HT-29 (cell line): ENCODE measurements at places on chromosomes 4 and X.

- no peak for DNase-seq
Measured at GRCh38 chr4:106368678-106369077, at the start of gene GIMD1. Gene GIMD1 (minus strand): TSS chr4:106368778. CDS start chr4:106367435, 1,343 bp downstream.

DNA sequence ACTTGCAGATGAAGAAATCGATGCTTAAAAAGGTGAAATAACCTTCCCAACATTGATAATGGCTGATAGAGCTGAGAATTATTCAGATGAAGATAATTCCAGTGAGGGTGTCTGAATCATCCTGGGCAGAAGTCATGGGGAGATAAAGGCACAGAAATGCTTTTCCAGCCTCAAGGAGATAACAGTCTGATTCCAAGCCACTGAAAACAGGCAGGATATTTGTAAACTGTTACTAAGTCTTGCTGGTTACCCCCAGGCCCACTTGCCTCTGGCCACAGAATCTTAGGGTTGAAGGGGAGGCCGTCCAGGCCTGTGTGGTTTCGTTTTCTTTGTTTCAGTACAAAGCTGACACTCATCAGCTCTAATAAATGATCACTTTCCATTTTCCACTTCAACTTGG is 158.5 kb downstream of the SH3KBP1 start:
- DNase-seq = no peak

GRCh38 chr4:95431678-95432077 is 117.1 kb downstream of the UNC5C start:
- no peak for DNase-seq

DNA sequence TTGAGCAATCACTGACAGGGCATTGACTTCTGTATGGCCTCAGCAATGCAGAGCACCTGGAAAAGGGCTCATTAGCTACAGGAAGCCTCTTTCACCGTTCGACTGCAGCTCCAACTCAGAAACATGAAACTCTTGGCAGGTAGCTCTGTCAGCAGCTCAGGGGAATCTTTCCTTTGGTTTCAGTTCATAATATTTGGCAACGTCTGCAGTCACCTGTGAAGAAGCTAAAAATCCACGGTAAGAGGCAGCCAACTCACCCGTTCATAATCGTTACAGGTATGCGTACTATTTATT is 354.9 kb downstream of the CAMK2D start:
- DNase-seq = no peak

- DNase-seq = no peak
Measured at GRCh38 chr4:156977435-156978160, 6.0 kb upstream of the PDGFC start.

DNA sequence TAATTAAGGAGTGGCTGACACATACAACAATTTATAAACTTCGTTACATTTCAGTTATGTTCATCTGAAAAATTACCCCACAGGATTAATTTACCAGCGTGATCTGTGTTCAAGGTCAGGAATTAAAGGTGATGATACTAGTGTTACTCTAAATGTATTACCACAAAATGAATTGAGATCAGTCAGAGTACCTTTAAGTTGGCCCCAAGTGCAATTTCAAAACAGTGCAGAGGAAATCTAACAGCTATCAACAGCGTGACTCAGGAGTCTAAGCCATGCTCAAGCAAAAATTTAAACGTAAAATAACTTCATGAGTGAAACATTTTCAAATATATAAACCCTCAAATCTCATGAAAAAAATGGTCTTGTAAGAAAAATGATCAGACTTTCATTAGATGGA is 18.7 kb downstream of the ANTXR2 start:
- DNase-seq = no peak

GRCh38 chr4:60581919-60582536 is 618.1 kb upstream of the ADGRL3 start:
- no peak for DNase-seq

DNA sequence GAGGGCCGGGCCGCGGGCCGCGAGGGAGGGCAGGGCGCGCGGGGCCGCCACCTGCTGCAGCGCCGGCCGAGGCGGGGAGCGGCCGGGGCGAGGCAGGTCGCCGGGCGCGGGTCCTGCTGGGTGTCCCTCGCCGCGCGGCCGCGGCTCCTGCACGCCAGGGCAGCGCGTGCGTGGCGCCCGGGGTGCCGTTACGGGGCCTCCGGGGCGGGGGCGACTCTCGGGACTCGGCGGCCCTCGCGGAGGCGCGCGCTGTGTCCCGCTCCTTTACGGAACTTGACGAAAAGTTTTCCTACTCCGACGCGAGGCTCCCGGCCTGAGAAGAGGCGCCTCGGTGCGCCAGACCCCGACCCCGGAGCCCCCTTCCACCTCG is 329 bp downstream of the TBC1D14 start:
- peak; percentile 28 for DNase-seq

GRCh38 chr4:146311238-146311970 is 97.1 kb downstream of the REELD1 start:
- DNase-seq = no peak

DNA sequence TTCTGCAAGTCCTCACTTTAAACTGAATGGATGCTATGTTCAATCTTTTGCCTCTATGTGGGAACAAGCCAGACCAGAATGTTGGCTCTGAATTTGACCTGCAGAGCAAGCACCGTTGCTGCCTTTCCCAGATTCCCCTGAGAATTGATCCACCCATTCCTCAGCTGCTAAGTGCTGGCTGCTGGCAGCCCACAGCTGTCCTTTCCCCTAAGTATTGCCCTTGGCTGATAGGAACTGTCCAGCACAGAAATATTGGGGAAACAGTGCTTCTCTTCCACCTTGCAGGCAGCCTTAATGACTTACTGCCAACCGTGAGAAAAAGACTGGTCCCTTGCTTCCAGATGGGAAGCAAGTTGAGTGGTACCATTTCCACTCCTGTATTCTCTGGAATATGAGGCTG is 475.9 kb downstream of the PDHA2 start:
- DNase-seq = no peak

DNA sequence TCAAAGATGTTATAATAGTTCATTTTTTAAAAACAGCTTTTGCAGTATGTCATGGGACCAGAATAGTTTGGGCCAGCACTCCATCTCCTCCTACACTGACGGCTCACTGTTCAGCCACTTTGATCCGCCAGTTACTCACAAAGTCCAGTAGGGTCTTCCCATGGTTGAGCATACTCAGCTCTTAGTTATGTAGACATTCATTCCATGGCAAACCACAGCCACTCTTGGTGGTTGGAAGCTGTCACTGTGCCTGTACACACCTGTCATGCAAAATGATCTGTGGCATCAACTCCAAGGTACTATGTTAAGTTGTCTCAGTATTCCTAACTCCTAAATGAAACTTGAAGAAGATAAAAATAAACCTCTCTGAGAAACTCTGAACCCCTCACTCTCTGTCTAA is 127.2 kb downstream of the NR3C2 start:
- DNase-seq = no peak

DNA sequence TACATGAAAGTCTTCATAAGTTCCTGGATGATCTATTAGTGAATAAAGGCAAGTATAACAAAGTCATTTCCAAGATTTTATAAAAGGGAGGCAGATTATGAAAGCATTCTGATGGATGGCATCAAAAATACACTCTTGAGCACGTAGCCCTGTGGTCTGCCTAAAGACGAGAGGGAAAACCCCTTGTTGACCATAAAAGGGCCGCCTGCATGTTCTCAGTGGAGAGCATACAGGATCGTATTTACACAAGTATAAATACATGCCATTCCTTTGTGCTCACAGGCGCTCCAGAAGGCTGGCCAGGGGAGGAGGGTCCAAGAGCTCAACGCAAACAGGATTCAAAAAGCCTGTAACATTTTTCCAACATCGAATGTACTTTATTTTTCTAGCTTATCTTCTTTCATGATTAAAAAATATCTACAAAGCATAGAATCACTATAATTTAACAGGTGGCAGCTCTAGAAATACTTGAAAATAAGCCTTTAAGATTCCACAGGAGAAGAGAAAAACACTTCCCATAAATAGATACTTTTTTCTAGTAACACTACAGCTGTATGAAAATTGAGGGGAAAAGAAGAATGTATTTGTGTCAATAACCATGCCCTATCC is 29.6 kb downstream of the PDGFC start:
- DNase-seq = peak; percentile 69

DNA sequence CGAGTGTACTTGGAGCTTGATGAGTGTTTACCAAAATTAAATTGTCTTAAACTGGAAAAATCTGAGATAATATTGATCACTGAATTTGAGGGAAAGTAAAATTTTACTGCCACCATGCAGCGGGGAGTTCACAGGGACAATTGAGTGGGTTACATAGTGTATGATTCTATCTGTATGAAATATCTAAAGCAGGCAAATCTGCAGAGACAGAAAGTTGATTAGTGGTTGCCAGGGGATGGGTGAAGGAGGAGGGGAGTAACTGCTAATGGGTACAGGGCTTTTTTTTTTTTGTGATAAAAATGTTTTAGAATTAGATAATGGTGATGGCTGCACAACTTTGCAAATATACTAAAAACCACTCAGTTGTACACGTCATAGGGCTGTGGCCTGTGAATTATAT is 35.4 kb upstream of the PDLIM3 start:
- DNase-seq = no peak

DNA sequence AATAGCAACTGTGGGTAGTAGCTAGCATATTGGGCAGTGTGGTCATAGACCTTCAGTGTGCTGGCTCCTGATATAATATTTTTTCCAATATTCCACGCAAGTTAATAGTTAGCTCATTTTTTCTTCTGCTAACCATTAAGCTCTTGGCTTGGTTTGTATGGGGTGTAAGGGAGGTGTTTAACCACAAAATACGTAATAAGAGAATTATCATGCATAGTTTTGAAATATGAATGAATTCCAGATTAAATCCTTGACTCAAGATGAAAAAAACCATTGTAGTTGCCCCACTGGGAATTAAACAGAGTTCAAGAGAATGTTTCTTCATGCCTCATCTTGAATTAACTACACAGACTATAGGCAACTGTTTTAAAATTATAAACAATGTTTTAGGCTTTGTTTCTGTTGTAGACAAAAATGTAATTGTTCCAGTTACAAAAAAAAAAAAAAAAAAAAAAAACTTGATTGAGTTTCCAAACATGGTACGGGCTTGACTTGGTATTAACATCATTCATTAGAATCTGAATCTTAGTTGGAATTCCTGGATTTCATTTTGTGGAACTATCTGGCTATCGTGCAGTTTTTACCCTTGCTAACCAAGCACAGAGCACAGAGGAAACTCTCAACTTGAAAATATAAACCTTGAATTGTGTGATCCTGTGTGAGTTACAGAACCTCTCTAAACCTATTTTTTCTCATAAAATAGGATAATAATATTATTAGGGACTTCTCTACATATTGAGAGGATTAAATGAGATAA is 28.4 kb downstream of the CXCL1 start:
- DNase-seq = no peak

- no peak for DNase-seq
Measured at GRCh38 chr4:23161787-23162186, 469.1 kb downstream of the GBA3 start.

- DNase-seq = peak; percentile 5
Measured at GRCh38 chr4:16914208-16914607, 15.8 kb upstream of the LDB2 start.

DNA sequence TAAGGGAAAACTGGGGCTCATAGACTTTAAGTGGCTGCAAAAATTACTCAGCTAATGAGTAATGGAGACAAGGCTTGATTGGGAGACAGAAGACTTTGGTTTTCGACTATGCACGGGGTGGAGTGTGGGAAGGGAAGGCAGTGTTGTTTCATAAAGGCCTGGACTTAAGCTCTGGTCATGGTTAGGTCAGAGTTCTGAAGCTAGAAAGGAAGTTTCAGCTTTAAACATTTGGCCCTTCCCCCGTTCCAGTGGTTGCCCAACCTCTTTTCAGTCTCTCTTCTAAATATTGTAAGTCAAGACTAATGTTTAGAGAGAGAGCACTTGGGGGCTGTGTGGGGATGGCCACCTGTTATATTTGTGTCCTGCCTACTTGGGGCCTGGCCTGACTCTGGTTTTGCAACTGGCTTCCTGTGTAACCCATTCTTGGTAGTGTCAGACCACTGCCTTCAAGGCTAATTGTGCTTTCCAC is 21.0 kb downstream of the MSN start:
- DNase-seq = no peak

- DNase-seq = no peak
Measured at GRCh38 chrX:75649829-75650228, 127.0 kb upstream of the ZDHHC15 start.

GRCh38 chrX:97328853-97329390 is 445.2 kb downstream of the RPA4 start:
- peak; percentile 9 for DNase-seq

DNA sequence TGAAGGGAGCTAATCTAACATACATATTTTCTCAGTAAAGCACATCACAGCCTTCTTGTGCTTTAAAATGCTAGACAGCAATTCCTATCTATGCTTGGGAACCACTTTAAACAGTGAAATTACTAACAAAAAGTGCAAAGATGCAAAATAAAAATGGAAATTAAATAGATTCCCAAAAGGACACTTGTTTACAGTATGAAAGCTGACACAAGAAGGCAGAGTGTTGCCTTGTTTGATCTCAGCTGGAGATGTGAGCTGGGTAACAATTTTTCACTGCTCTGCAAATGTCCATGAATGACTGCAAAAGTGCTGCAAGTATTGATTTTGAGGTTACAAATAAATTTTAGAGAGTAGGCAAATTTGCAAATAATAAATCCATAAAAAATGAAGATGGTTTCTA is 22.3 kb downstream of the GRIA2 start:
- DNase-seq = no peak

GRCh38 chr4:26035921-26036320 is 121.9 kb downstream of the SMIM20 start:
- no peak for DNase-seq

- peak; percentile 11 for DNase-seq
Measured at GRCh38 chr4:21879187-21879586, 69.4 kb downstream of the KCNIP4 start.

DNA sequence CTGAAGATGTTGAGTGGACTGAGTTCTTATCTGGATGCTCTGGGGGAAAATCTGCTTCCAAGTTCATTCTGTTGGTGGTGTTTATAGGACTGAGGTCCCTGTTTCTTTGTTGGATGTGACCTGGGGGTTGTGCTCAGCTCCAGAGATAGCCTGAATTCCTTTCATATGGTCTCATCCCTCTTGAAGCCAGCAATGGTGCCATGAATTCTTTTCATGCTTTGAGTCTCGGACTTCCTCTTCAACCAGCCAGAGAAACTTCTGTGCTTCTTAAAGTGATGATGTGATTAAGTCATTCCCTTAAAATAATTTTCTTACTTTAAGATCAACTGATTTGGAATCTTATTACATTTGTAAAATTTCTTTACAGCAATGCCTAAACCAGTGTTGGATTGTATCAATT is 233.8 kb upstream of the UGT8 start:
- DNase-seq = no peak
